Activated T-helper 1 cell treated with anti-CD3 and anti-CD28 coated beads, Interleukin-12 subunit alpha, Interleukin-12 subunit beta, Interleukin-2, Interleukin-4 antibody, amounts not matched to agents 30 ng/mL and 10 ng/mL and 1 ng/mL, durations not matched to agents 14 hours and 24 hours and 36 hours (primary cell): ENCODE measurements at places on chromosomes 2 and 18. TPM values are rescaled to one million over a fixed set of nuclear protein-coding genes. Genes with fewer than 3 reads are reported as not detected.

- DNase-seq = no peak
Observed at GRCh38 chr2:215110918-215111317, 27.5 kb downstream of the ABCA12 start.

- no peak for DNase-seq
Observed at GRCh38 chr18:25725501-25725900, 364.9 kb downstream of the SS18 start.

GRCh38 chr2:85611705-85612587, at the start of gene C2orf68:
Gene C2orf68 (minus strand): TSS chr2:85612066. CDS start chr2:85611984, 82 bp downstream.
- peak; percentile 86 for DNase-seq

GRCh38 chr2:72824224-72824842, 1.5 kb downstream of the EXOC6B start:
- DNase-seq = no peak

- no peak for DNase-seq
Observed at GRCh38 chr2:220847589-220847988, 724.5 kb downstream of the EPHA4 start.

DNA sequence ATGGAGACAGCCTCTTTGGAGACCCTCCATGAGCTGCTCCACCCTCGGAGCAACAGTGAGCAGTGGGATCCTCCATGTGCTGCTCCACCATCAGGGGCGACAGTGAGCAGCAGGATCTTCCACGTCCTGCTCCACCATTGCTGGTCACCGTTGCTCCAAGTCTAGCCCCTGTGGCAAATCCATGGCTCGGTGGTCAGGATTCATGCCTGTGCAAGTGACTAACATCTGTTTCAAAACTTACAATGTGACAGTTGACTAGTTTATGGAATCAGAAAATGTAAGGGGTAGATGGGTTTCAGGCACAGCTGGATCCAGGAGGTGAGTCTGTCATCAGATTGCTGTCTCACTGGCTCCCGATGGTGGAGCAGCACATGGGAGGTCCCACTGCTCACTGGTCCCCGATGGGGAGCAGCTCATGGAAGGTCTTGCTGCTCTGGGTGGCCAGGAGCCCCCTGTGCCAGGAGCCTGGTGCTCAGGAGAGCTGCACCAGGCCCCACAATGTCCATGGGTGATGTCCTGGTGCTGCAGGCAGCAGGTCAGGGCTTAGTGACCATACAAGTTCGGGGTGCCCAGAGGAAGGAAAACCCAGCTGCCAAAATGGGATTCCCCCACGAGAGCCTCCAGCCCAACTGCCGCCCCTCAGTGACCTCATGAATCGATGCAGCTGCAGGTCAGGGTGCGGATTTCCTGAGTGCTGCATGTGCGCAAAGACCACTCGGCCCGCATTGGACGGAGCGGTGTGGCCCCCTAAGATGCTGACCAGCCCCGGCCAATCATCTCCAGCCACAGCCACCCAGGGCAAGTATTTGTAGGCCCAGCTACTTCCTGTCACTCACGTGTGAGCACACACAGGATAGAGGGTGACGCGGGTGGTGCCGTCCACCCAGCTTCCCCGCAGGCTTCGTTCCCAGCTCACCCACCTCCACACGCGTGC, 116.5 kb upstream of the OTOS start:
- DNase-seq = no peak

- DNase-seq = no peak
Observed at GRCh38 chr2:20604401-20604911, 46.4 kb downstream of the HS1BP3 start.

DNA sequence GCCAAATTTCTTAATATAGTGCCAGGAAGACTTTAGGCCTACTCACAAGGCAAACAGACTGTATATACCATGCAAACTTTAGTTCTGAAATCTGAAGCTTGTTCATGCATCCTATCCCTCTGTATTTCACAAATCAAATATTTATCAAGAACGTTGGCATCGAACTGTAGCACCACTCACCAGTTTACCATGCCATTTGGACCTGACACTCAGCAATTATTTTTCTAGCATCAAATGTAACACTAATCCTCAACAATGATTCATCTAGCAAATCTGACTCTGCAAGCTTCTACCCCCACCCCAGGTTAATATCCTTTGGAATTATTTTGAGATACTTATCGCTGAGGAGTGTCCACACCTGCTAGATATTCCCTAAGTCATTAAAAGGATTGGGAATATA, 1506.6 kb downstream of the LRP1B start:
- DNase-seq = no peak

DNA sequence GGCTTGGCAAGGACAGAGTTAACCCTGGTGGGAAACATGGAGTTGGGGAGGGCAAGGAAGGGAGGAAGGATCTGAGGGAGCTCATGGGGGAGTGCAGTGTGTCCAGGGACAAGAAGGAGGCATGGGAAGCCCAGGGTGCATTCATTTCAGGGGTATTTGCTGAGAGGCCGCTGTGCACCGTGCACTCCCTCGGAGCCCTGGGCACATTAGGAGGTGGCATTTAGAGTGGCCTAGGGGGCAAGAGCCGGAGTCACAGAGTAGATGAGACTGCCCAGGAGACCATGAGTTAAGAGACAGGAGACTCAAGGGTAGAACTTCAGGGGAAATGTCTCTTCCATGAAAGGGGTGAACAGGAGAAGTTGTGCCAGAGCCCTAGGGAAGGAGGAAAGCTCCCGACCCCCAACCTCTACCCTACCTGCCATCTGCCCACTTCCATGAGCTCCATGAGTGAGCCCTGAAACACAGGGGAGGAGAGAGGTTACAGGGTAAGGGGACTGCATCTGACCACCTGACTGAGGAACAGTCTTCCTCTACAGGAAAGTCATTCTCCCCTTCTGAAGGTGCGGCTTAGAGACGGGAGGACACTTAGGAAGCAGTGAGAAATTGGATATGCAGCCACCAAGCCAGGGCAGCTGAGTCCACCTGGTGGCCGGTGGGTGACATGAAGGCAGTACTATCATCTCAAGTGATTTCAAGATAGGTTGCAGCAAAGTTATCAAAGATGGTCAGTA, 58.5 kb upstream of the COPS8 start:
- no peak for DNase-seq

GRCh38 chr2:180656455-180656847, 324.0 kb upstream of the UBE2E3 start:
- DNase-seq = no peak

GRCh38 chr2:208488686-208489564, 82.3 kb downstream of the PTH2R start:
- DNase-seq = no peak

- DNase-seq = no peak
Observed at GRCh38 chr2:171487201-171487600, 35.1 kb upstream of the CYBRD1 start.

PECR gene
- 14.0 and 17.6 TPM in 2 replicates for total RNA-seq

STAM2 gene
- total RNA-seq = 18.6 and 20.0 TPM in 2 replicates

ANKRD30B gene
- not detected in 2 replicates for total RNA-seq

IL37 gene
- total RNA-seq = not detected in 2 replicates

GRB14 gene
- not detected in 2 replicates for total RNA-seq

HOXD8 gene
- not detected in 2 replicates for total RNA-seq

FIGN gene
- total RNA-seq = not detected in 2 replicates

SERPINB7 gene
- total RNA-seq = not detected in 2 replicates
